ENCODE measurements at places on chromosomes 2 and 18.

- no peak for DNase-seq
Measured at GRCh38 chr2:12071318-12071717, 324.9 kb downstream of the LPIN1 start.

- DNase-seq, result no peak
Measured at GRCh38 chr18:34358923-34359322, 134.2 kb upstream of the NOL4 start.

DNA sequence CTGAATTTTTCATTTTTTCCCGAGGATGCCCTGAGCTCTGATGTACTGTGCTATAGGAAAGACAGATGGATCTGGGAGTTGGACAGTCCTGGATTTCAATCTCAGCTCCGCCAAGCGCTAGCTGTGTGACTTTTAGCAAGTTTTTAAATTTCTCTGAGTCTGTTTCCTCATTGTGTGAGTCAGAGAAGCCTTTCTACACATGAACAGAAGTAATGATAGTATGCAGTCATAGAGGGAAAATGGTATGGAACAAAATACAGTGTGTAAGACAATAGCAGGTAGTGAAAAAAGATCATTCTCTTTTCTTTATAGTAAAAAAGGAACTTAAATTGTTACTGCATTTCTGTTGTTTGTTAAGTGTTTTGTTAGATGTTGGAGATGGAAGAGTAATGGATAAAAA lies 52.4 kb upstream of the PPM1B start:
- DNase-seq, result no peak

DNA sequence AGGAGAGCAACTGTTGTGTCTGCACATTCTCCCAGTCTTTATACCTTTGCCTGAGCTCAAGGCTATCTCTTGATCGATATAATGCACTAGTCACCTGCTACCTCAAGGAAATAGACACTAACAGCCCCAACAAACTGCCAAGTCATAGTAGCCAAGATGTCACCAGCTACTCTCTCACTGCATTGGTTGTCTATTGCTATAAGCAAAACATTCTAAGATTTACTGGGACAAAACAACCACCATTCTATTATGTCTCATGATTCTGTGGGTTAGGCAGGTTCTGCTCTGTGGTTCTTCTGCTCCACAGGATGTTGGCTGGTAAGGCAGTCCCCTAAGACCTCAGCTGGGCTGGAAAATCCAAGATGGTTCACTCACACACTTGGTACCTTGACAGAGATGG lies 28.5 kb upstream of the MLPH start:
- no peak for DNase-seq

DNA sequence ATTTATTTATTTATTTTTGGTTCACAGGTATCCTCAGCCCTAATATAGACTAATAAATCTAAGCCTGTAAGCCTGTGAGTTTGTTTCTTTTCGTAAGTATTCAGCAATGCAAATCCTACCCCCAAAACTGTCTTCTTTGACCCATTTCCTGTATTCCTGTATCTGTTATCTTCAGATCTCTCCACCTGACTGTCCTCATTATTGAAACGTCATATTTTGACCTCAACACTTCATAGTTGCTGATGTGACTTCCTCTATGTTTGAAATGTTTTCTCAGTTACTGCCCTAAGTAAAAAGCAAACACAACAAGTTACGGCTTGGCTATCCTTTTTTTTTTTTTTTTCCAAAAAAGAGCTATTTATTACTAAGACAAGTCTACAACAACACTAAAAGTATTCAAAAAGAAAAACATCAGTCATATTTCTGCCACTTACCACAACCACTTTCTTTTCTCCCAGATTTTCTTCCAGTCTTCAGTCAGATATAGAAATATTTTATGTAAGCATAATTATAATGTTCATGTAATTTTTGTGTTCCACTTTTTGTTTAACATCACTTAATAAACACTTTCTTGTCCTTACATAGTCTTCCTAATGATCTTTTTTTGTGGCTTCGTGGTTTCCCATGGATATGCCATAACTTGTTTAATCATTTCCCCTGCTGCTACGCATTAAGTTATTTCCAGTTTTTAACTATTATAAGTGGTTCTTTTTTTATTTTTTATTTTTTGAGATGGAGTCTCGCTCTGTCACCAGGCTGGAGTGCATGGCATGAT lies 45.0 kb upstream of the EML4 start:
- no peak for DNase-seq

GRCh38 chr2:25341753-25342371 lies at the start of gene DNMT3A:
TSS of gene DNMT3A (minus strand) at chr2:25341925. CDS start at chr2:25313984, 27,941 bp downstream.
- DNase-seq, result peak; percentile 58

DNA sequence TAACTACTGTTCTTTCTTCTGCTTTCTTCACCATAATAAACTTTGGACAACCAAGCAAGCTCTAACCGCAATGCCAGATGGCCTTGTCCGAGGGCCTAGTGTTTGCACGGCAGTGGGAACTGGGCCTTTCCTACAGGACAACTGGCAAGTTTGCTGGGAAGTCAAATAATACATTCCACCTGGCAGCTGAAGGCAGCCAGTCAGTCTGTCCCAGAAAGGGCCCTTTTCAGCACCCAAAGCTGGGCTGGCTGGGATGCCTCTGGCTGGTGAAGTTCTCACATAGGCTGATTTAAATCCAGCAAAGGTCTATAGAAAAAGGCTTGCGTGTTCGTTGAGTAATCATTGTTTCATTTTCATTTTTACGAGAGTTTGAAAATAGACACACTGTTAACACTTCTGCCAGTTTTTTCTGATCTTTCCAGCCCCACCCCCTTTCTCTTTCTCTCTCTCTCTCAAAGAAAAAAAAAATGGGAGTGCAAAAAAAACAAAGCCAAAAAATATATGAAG lies 110.0 kb upstream of the EPAS1 start:
- no peak for DNase-seq

GRCh38 chr2:148922776-148923475 lies 47.9 kb downstream of the KIF5C start:
- no peak for DNase-seq
